Urinary bladder (tissue), 4 donors: ENCODE measurements at places on chromosomes 4 and X. TPM values are rescaled to one million over a fixed set of nuclear protein-coding genes. Genes with fewer than 3 reads are reported as not detected.

The MAB21L2 gene
- 1.5 TPM for total RNA-seq

The EBP gene
- 19.2 TPM for total RNA-seq

The MAGEB17 gene
- total RNA-seq: not detected

The TMEM185A gene
- total RNA-seq: 26.2 TPM

The FAM241A gene
- total RNA-seq: 4.7 TPM

The ZFP42 gene
- 0.11 TPM for total RNA-seq

The USP17L25 gene
- total RNA-seq: not detected

The SPANXC gene
- total RNA-seq: not detected

The NLGN4X gene
- total RNA-seq: 15.7 TPM

The TENT5D gene
- not detected for total RNA-seq

The PFKFB1 gene
- 0.16 TPM for total RNA-seq

The DLG3 gene
- 23.7 TPM for total RNA-seq
